ENCODE measurements at places on chromosomes 1 and 21.

GRCh38 chr1:168903237-168903830, 174.3 kb upstream of the DPT start:
- DNase-seq, result no peak

DNA sequence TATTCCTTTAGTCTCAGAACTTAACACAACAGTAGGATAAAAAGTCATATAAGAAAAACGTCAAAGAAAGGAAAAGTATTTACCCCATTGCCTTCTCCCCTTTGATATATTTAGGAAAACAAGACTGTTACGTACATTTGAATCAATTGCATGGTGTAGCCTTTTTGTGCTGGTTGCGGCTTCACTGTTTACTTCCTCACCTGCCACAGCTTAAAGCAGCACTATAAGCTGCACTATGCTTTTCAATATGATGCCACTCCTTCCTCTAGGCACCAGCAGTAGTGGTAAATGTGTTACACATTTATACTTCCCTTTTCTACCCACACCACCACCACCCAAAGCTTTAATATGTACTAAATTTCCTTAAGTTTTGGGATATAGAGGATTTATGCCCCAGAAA, 111.1 kb downstream of the ATP1B1 start:
- no peak for DNase-seq

DNA sequence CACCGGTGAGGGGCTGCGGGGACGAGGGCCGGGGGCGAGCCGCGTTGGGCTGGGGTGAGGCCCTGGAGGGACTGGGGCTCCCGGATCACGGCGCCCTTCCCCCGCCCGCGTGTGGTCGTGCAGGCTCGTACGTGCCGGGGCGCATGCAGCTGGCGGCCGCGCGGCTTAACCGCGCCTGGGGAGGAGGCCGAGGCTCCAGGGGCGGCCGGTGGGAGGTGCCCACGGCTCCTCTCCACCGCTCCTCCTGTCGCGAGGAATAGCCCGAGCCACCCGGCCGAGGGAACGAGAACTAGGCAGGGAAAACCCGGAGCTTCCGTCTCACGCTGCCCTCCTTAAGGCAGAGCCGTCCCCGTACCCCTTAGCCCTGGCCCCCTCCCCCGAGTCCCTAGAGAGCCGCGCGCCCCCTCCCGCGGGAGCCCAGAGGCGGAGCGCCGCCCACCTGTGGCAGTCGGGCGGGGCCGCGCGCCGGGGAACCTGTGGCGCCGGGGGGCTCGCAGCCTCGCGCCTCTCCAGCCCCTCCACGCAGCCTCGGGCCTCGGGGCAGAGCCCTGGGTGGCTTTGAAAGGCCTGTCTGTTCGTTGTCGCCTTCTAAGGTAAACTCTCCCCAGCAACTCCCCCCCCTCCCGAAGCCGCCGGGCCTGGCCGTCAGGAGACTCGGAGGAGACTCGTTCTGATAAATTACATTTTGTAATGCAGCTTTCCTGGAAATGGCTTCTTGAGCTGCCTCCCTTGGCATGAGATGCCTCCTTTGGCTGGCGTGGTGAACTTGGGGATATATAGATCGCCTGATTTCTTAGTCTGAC, 746 bp downstream of the AK4 start:
- DNase-seq, result no peak

DNA sequence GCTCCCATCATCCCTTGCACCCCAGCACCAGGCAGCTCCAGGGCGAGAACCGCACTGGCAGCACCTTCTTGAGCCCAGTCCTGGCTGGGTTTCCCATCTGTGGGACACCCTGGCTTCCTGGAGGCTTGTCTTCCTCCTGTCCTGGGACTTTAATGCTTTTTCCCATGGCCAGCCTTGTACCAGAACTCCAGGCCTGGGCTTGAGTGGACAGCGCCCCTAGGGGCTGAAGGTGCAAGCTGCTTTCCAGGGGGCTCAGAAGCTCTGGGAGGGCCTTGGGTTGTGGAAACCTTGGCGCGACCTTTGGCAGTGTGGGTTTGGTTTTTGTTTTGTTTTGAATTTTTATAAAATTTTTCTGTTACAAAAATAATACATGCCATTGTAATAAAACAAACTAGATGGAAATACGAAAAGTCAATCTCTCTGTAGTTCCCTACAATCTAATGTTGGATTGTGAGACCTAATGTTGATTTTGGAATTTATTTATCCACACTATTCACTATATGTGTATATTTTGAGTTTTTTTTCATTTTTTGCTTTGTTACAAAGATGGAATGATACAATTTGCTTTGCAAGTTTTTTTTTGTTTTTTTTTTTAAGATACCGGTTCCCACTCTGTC, 33.8 kb upstream of the RPL11 start:
- DNase-seq, result peak; percentile 14

DNA sequence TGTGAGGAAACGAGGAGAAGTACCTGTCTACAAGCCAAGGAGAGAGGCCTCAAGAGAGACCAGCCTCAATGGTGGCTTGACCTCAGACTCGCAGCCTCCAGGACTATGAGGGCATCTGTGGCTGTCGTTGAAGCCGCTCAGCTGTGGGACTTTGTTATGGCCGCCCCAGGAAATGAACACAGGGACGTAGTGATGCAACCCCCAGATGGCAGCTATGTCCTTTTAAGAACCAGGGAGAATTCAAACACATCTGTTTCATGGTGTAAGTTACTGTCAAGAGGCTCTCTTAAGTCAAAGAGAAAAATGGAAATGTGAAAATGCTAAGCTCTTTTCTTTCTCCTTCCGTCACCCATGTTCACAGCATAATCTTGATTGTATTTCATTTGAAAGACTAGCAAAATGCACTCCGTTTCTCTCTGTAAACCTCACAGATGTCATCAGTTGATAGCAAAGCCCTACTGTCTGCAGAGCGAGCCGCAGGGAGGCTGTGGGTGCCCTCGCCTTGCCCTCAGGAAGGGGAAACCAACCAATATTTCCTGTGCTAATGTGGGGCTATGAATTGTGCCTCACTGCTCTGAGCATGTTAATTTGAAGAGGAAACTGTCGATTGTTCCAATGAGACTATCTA, 21.3 kb downstream of the UBASH3A start:
- DNase-seq, result peak; percentile 71

DNA sequence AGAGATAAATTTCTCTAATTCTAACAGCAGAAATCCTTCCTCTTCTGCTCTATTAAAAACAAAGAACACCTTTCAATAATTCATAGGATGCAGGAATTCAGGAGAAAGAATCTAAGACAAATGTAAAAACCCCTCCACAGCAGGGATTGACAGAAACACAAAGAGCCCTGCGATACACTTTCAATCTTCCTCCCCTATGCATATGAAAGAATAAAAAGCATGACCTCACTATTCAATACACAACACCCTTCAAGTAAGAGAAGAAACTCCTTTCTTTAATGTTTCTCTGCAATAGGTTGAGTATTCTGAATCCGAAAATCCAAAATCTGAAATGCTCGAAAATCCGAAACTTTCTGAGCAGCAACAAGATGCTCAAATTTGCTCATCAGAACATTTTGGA, 17.1 kb downstream of the SRSF4 start:
- no peak for DNase-seq

GRCh38 chr1:12296623-12297022, 66.8 kb downstream of the VPS13D start:
- no peak for DNase-seq

DNA sequence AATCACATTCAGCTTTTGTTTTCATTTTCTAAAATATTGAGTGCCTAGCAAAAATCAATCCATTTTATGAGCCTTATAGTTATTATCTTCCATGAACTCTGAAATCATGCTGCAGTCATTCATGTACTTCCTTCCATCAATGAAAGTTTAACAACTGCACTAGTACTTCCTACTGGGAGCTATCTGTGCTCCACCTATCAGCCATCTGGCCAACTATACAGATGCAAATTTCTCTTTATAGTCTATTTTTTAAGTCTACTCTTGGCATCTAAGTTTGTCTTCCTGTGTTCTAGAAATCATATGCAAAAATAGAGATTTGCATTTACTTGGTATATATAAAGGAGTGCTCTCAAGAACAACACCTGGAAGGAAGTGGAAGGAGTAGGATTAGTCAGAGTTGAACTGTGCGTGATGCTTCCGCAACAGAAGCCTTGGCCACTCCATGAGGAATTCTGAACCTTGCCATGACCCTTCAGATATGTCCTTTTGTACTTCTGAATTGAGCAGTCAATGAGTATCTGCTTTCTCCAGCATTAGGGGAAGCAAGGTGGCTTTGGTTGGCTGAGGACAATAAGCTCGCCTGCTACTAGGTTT, 403.2 kb upstream of the ADAMTS5 start:
- DNase-seq, result no peak

DNA sequence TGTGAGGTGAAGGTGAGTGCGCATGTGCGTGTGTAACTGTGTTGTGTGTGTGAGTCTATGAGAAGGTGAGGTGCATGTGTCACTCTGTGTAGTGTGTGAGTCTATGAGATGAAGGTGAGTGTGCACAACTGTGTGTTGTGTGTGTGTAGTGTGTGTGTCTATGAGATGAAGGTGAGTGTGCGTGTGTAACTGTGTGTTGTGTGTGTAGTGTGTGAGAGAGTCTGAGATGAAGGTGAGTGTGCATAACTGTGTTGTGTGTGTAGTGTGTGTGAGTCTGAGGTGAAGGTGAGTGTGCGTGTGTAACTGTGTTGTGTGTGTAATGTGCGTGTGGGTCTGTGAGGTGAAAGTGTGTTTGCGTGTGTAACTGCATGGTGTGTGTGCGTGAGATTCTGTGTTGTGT, 154.0 kb downstream of the FOXD2 start:
- DNase-seq, result no peak

DNA sequence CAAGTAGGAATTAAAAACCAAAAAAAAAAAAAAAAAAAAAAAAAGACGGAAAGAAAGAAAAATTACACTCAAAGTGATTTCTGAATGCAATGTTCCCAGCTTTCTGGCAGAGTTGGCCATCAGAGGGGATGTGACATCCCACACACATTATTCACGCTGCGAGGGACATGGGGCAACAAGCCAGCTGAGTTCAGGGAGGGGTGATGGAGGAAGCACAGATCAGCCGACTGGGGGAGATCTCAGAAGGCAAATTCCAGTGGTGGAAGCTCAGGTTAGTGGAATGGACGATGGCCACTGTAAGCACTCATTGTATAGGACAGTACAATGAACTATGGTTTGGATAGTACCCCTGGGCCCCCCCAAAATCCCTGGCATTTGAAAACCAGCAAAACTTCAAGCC, 311.9 kb downstream of the PCP4 start:
- DNase-seq, result no peak

GRCh38 chr1:159197561-159198557, 6.8 kb upstream of the ACKR1 start:
- DNase-seq, result peak; percentile 9

- no peak for DNase-seq
Observed at GRCh38 chr1:194167956-194168640, 981.7 kb upstream of the B3GALT2 start.

- DNase-seq, result no peak
Observed at GRCh38 chr1:222061711-222062359, 319.9 kb upstream of the DUSP10 start.

- no peak for DNase-seq
Observed at GRCh38 chr1:43367026-43367903, 546 bp downstream of the ELOVL1 start.

DNA sequence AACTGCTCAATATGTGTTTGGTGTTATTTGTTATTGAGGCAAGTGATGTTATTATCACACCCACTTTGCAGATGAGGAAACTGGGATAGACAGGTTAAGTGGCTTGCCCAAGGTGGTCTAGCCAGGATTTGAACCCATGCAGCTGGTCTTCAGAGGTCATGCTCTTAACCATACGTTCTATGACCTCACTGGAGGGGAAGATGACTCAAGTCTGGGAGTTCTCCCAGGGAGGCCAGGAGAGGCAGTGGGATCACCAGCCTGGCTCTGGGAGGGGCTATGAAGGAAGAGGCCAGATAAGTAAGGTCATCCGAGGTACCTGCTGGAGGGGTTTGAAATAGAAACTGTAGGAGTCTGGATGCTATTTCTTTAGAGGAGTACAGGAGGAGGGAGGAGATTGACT, 95.3 kb downstream of the NAV1 start:
- no peak for DNase-seq

- no peak for DNase-seq
Observed at GRCh38 chr1:190906206-190906725, 428.6 kb upstream of the BRINP3 start.

GRCh38 chr1:108644984-108645383, 15.9 kb downstream of the HENMT1 start:
- DNase-seq, result peak; percentile 19

GRCh38 chr1:10530281-10530740, 55.6 kb downstream of the PEX14 start:
- no peak for DNase-seq

DNA sequence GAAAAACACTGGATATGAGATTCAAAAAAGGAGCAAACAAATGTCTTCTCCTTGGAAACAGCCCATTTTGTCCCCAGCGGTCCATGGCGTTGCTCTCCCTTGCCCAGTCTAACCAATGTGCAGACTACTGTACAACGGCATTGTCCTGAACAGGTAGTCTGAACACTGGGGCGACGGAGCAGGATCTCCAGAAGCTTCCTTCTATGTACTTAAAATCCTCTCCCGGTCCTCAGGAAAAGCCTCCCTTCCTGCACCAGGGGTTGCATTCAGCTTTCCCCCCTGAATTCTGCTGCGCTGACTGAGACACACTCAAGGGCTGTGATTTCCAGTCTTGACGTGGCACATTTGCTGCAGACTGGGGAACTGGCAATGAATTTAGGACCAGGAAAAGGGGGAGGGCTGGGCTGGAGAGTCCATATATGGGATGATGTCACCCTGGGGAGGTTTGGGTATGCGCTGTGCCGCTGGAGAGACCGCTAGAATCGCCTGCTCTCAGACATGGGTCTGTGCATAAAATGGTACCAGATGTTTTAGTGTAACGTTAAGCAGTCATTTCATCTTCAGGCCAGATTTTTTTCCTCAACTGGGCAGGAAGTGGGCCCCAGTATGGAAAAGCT, 275.9 kb upstream of the C1orf105 start:
- no peak for DNase-seq

GRCh38 chr1:238252033-238252802, 361.5 kb upstream of the ZP4 start:
- DNase-seq, result peak; percentile 2

GRCh38 chr1:232292818-232293217, 337.1 kb downstream of the SIPA1L2 start:
- DNase-seq, result no peak

DNA sequence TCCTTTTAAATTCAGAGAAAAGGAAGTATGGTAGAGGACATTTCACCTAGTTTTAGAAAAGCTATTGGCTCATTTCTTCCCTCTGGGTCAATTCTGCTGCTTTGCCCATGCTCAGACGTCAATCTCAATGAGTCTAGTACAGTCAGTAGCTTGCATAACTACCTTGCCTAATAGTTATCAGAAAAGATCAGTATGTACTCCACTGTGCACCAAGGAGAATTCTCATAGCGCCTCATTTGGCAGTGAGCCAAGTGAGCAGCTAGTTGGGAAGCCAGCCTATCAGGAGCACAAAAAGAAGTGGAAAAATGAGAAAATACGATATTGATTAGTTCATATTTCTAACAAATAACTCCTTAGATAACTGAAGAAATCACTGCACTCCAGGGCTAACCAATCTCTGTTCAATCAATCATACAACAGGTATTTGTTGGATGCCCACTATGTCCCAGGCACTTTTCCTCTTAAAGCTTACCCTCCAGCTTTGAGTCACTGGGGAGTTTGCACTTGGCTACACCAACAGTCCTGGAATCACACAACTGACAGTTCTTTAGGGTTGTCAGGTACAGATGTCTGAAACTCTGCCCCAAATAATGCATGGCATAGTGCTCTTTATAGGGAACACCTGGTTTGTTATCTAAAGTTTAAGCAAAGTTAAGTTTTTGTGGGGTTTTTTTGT, 50.2 kb downstream of the PRDX6 start:
- no peak for DNase-seq
